ENCODE measurements at places on chromosomes 12 and 14. TPM values are rescaled to one million over a fixed set of nuclear protein-coding genes. Genes with fewer than 3 reads are reported as not detected.
A peak's percentile ranks its signal among the peaks of the same experiment; 100 is the strongest.

GRCh38 chr12:58425481-58426392 lies 484.4 kb downstream of the ATP23 start:
- H3K4me3 ChIP-seq: no peak overlapping the region
- no peaks in the 10 kb centered on the region for H3K27me3 ChIP-seq
- H3K4me1 ChIP-seq: no peaks in the 10 kb centered on the region
- no peak for DNase-seq

- no peak overlapping the region for H3K4me3 ChIP-seq
- H3K27me3 ChIP-seq: no peaks in the 10 kb centered on the region
- DNase-seq: no peak
- H3K27ac ChIP-seq: no peak overlapping the region
Observed at GRCh38 chr12:2029851-2030250, 22.9 kb upstream of the CACNA1C start.

- no peaks in the 10 kb centered on the region for H3K27me3 ChIP-seq
- H3K4me3 ChIP-seq: no peak overlapping the region
- DNase-seq: no peak
Observed at GRCh38 chr12:28973491-28973890, 175.6 kb upstream of the FAR2 start.

- H3K27me3 ChIP-seq: no peaks in the 10 kb centered on the region
- H3K4me1 ChIP-seq: peaks cover 14% of the 10 kb centered on the region
- DNase-seq: no peak
- H3K27ac ChIP-seq: peak overlapping the region; percentile 48
- H3K4me3 ChIP-seq: no peak overlapping the region
- H3K36me3 ChIP-seq: peaks cover 49% of the 10 kb centered on the region
Observed at GRCh38 chr12:50985322-50985721, 33.0 kb downstream of the HIGD1C start.

DNA sequence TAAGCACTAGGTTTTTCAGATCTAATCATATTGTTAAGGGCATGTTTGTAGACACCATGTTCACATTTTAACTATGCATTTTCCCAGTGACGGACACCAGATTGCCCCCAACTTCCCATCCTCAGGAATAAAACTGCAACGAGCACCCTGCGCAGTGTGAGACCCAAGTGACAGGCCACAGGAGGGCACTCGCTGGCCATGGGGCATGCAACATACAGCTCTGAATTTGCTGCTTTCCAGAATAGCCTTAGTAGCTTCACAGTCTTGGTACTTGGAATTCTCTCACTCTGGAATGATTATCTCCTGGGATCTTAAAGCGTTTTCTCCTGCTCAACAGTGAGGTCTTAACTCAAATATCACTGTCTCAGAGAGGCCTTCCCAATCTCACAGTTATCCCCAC lies 972 bp upstream of the DDX47 start:
- no peaks in the 10 kb centered on the region for H3K27me3 ChIP-seq
- DNase-seq: no peak
- peaks cover 44% of the 10 kb centered on the region for H3K4me1 ChIP-seq

- no peak overlapping the region for H3K27ac ChIP-seq
- H3K4me1 ChIP-seq: no peaks in the 10 kb centered on the region
- no peaks in the 10 kb centered on the region for H3K36me3 ChIP-seq
- H3K27me3 ChIP-seq: no peaks in the 10 kb centered on the region
- no peak for DNase-seq
- H3K4me3 ChIP-seq: no peak overlapping the region
Observed at GRCh38 chr12:18955594-18955993, 173.9 kb upstream of the PLEKHA5 start.

GRCh38 chr14:39880106-39880695 lies 448.0 kb upstream of the FBXO33 start:
- no peak overlapping the region for H3K4me3 ChIP-seq
- no peak for DNase-seq
- H3K27ac ChIP-seq: no peak overlapping the region
- H3K27me3 ChIP-seq: no peaks in the 10 kb centered on the region
- no peaks in the 10 kb centered on the region for H3K36me3 ChIP-seq

DNA sequence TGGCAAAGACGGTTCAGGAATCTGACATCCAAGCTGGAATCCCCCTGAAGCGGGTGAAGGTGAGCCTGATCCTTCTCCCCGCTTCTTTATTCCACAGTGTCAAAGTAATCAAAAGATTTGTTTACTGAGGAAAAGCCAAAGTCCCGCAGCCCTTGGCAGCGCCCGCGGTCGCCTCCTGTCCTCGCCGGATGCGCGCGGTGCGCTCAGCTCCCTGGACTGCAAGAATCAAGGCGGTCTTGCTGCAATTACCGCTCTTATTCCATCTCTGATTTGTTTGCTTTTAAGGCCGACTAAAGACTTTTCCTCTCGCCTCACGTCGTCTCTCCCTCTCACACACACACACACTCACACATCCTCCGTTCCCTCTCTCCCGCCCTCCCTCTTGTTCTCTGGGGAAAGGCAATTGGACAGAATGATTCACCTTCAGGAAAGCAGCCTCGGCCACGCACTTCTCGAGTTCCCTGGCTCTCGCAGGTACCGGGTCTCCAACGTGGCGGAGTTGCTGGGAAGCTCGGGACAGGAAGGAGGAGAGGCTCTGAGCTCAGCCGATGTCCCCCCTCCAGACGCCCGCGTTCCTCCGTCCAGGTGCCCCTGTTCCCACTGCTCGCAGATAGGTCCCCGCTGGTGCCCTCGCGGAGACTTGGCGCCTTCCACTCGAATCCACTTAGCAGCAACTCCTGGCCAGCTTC lies 68.6 kb upstream of the USP15 start:
- H3K27ac ChIP-seq: no peak overlapping the region
- peak; percentile 63 for DNase-seq

- H3K4me3 ChIP-seq: no peak overlapping the region
- H3K4me1 ChIP-seq: no peaks in the 10 kb centered on the region
- no peak overlapping the region for H3K27ac ChIP-seq
Observed at GRCh38 chr12:109356577-109356976, 8.9 kb downstream of the MYO1H start.

DNA sequence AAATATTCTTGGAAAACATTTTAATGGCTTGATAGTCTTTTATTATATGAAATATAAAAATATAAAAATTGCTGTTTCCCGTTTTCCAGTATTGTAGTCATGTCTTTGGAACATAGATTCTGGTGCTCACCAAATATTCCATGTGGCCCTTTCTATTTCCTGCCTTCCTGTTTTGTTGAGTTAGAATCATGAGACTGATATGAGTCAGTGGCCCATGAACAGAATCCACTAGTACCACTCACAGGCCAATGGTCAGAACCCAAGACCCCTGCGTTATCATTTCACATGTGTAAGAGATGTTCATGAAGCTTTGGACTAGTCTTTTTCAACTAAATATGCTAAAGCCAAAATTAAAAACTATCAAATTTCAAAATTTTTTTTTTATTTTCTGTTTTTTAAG lies 56.9 kb downstream of the BICD1 start:
- H3K4me3 ChIP-seq: no peak overlapping the region
- H3K27me3 ChIP-seq: no peaks in the 10 kb centered on the region
- no peaks in the 10 kb centered on the region for H3K36me3 ChIP-seq
- H3K27ac ChIP-seq: no peak overlapping the region
- DNase-seq: no peak

- H3K36me3 ChIP-seq: no peaks in the 10 kb centered on the region
- H3K4me3 ChIP-seq: no peak overlapping the region
- no peak for DNase-seq
Observed at GRCh38 chr12:84919271-84919670, 6.7 kb upstream of the SLC6A15 start.

Gene MYF5
- not detected for total RNA-seq

Gene APOF
- total RNA-seq: not detected

Gene FOXG1
- not detected for total RNA-seq

All from upper lobe of right lung (tissue), 1 donor.